ENCODE measurements at places on chromosomes 5 and 9.

DNA sequence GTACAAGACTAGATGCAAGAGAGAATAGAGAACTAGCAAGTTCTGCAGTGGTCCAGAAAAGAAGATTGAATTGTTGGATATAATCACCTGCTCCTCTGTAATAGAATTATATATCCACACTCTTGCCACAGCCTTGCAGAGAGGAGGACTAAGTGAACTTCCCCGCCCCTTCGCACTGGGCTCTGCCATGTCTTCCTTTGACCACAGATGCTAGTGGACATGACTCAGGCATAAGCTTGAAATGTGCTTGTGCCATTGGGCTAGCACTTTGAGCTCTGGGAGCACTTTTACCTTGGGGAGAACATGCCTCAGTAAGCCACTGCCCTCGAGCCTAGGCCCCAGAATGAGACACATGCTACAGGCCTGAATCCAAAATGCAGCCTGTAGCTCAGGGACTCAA lies 113.5 kb upstream of the RASA1 start:
- no peak for DNase-seq

DNA sequence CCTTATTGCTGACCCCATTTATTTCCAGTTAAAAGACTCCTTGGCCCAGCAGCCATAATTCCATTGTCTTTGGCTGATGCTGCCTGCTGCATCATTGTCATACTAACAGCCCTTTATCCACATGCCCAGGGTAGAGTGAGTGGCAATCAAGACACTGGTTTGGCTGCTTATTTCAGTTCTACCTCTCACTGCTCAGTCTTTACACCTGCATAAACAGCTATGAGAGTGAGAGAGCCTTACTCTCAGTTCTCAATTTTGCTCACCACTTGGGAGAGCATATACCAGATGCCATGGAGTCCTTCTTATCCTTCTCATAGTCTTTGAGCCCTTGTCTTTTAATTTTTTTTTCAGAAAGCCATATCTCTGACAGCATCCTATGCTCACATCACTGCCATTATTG lies 596.9 kb upstream of the CYLC2 start:
- DNase-seq: no peak

DNA sequence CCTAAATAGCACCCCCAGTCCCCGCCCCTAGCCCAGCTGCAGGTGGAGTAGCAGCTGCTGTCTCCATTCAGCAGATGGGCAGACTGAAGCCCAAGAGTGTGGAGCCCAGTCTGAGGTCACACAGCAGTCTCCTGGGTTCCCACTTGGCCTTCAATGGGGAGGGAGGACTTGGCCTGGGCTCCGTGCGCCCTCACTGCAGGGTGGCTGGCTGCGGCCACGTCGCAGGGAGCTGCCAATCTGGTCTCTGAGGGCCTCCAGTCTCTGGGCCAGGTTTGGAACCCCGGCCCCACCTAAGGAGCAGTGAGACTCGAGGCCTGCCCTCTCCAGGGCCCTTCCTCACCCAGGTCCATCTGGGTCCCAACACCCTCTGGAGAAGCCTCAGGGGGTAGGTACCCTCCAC lies 7.4 kb downstream of the KIF12 start:
- no peak for DNase-seq

- no peak for DNase-seq
Observed at GRCh38 chr9:70120834-70121510, 77.3 kb downstream of the MAMDC2 start.

- no peak for DNase-seq
Observed at GRCh38 chr5:98428806-98429205, 344.7 kb upstream of the RGMB start.

GRCh38 chr5:41414598-41414997 lies 95.8 kb downstream of the PLCXD3 start:
- DNase-seq: no peak

- DNase-seq: no peak
Observed at GRCh38 chr9:70392189-70392588, 22.3 kb downstream of the KLF9 start.

DNA sequence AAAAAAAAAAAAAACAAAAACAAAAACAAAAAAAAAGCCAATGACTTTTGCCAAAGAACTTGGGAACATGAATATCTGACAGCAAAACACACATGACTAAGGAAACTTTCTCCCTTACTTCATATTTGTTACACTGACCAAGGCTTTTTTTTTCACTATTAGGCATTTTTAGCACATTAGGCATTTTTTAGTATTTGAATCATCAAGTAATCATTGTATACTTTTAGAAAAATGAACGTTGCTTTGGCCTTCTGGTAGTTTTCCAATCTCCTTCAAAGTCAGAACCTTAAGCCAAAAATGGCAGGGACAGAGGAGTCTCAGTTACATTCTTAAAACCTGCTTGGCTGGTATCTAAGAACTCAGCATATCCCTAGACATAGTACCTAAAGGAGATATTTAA lies 19.3 kb downstream of the NREP start:
- no peak for DNase-seq
